Occipital lobe (tissue), 3 donors: ENCODE measurements at places on chromosomes 7 and 10. TPM values are rescaled to one million over a fixed set of nuclear protein-coding genes. Genes with fewer than 3 reads are reported as not detected.
A peak's percentile ranks its signal among the peaks of the same experiment; 100 is the strongest.

ZPBP gene
- 0.47 TPM for total RNA-seq

- no peak for DNase-seq
These were observed 184.7 kb downstream of the EBF3 start for GRCh38 chr10:129779126-129780111.

DNA sequence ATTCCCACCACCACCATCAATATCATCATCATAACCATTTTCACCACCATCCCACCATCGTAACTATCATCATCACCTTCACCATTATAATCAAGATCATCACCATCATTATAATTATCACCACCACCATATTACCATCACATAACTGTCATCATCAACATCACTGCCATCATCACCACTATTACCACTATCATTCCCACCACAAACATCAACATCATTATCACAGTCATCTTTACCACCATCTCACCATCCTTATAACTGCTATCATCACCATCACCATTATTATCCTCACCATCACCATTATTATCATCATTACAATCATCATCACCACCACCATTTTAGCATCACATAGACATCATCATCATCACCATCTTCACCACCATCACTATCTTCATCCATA is 167.1 kb upstream of the ZMIZ1 start:
- DNase-seq = no peak

DNA sequence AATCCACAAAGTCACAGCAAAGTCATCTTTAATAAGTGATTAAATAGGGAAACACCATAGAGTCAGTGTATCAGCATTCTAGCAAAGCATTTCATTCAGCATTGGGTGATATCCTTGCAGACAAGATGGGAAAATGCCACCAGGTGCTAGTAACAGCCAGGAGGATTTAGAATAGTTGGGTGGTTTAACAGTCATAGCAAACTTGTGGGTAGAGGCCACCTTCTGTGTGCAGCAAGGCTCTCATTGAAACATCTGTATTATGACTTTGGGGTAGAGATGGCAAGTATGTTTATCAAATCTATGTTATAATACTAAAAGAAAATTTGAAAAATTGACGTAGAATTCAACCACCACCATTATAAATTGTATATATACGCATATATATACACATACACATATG is 26.4 kb upstream of the ADO start:
- DNase-seq = no peak

SPOCK2 gene
- 25.1 TPM for total RNA-seq

DNA sequence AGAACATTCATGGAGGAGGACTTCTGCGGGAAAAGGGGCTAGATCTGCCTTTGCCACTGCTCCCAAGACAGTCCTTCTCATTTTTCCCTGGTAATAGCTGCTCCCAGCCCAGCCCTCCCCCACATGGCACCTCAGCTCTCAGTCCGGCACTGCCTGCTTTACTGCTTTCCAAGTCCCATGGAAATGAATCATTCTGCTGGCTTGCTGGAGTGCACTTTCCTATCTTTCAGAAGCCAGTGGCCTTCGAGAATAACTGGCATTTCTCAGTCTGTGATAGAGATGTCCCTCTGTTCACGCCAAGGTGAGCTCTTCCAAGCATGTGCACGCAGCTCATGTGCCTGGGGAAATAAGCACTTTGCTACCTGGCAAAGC is 61.4 kb downstream of the SYPL1 start:
- peak; percentile 51 for DNase-seq

DNA sequence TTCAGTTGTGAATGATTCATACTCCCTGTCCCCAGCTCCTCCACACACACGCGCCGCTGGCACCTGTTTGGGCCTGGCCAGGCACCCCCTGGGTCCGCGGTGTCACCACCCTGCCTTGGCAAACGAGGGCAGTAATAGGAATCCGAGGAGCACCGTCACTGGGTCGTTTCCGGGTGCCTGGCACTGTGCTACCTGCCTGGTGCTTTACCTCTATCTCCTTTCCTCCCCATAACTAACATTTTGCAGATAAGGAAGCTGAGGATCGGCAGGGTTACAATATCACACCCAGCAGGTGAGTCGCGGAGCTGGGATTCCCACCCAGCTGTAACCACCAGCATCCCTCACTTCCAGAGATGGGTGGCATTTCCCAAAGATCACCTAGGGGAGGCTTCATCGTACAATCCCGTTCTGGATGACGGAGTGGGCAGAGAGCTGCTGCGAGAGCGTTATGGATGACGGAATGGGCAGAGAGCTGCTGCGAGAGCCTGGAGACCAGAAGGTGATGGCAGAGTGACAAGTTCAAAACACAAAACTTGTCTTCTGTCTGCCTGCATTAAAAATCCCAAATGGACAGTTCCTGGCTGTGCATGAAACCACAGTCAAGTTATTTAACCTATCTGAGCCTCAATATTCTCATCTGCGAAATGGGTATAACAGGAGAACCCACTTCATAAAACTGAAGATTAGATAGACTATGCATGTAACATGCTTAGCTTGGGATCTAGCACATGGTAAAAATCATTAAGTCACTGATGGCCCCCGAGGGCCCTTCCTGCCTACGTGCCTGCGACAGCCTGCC is 1.1 kb upstream of the HSPA12A start:
- no peak for DNase-seq

GRCh38 chr10:76017733-76018433 is 586.5 kb downstream of the LRMDA start:
- DNase-seq = no peak

AKR1D1 gene
- total RNA-seq = not detected

MOGAT3 gene
- total RNA-seq = not detected

DNA sequence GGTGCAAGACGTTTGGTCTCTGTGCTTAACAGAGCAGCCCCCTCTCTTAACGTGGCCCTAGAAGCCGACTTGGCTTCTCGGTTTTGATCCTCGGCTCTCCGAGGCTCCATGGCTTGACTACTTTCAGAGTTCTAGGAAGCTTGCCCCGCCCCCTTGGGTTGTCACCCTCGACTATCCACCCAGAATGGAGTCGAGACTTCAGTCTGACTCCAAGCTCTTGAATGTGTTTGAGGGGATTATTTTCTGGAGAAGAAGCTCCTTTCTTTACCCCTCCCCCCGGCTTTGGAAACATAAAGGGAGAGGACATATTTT is 448 bp downstream of the SEC24C start:
- no peak for DNase-seq

DNA sequence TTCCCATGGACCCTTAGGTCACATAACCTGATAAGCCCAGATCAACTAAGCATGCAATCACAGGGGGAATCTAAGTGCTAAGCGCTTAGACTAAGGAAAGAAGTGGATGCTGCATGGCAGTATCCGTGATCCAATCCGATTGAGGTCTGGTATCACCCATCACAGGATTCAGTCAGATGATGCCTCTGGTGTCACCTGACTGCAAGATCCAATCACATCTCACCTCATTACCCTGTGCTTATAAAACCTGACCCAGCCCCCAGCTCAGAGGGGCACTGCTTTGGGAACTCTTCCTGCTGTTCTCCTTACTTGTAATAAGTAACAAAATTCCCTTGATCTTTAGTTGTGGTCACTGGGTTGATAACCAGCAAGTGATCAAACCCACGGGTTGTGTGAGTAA is 84.7 kb upstream of the TMEM168 start:
- DNase-seq = no peak

DNAH11 gene
- 1.1 TPM for total RNA-seq

- no peak for DNase-seq
These were observed 746.5 kb downstream of the AUTS2 start for GRCh38 chr7:70344726-70345125.

DNA sequence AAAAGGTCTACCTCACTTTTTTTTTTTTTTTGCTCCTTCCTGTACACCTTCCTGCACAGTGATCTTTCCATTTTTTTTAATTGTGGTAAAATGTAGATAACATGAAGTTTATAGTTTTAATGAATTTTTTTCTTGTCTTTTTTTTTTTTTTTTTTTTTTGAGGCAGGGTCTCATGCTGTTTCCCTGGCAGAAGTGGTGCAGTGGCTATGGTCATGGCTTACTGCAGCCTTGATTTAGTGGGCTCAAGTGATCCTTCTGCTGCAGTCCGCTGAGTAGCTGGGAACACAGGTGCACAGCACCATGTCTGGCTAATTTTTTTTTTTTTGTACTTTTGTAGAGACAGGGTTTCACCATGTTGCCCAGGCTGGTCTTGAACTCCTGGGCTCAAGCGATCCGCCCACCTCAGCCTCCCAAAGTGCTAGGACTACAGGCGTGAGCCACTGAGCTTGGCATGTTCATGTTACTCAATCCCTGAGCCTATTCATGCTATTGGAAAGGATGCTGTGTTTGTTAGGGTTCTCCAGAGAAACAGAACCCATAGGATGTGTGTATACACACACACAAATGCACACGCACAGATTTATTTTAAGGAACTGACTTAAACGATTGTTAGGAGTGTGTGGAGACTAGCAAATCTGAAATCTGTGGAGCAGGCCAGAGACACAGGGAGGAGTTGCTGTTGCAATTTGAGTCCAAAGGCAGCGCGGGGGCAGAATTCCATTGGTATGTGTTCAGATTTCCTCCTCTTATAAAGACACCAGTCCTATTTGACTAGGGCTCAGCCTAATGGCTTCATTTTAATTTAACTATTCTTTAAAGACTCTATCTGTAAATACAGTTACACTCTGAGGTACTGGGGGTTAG is 29.1 kb downstream of the GALNT11 start:
- DNase-seq = no peak

DNA sequence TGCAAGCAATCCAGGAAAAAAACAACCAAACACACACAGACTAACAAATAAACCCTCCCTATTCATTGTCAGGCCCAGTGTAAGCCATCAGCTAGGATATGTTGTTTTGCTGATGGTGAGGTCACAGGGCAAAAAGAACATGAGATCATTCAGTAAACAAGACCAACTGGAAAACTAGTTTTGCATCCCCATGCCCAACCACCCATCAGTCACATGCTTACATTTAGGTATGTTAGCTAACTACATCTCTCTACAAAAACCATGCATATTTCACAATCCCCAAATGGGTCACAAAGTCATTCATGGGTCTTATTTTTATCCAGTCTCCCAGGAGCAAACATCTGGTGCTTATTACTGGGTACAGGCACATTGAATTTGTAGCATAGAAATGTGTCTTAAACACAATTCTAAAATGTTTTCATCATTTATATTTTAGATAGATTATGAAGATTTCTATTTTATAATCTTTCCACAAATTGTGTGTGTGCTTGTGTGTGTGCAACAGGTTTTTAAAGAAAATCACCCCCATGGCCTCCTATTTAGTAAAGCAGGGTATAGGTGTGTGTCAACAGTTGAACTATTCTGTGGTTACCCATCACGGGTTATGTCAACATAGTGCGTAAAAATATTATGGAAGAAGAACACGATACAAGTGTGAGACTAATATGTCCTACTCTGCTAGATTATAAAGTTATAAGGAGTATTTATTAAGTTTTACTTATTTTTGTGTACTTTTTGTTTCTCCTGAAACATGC is 103.8 kb upstream of the AKR1E2 start:
- no peak for DNase-seq

DNA sequence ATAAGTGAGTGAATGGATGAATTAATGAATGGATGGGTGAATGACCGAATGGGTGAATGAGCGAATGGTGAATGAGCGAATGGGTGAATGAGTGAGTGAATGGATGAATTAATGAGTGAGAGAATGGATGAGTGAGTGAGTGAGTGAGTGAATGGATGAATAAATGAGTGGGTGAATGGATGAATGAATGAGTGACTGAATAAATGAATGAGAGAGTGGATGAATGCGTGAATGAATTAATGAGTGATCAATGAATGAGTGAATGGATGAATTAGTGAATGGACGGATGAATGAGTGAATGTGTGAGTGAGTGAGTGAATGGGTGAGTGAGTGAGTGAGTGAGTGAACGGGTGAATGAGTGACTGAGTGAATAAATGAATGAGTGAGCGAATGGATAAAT is 49.5 kb upstream of the HMX3 start:
- DNase-seq = no peak

GRCh38 chr10:114118514-114118913 is 55.5 kb downstream of the CCDC186 start:
- no peak for DNase-seq

- no peak for DNase-seq
These were observed 77.0 kb downstream of the ARL4A start for GRCh38 chr7:12764458-12764891.

C7orf57 gene
- 0.78 TPM for total RNA-seq

DNA sequence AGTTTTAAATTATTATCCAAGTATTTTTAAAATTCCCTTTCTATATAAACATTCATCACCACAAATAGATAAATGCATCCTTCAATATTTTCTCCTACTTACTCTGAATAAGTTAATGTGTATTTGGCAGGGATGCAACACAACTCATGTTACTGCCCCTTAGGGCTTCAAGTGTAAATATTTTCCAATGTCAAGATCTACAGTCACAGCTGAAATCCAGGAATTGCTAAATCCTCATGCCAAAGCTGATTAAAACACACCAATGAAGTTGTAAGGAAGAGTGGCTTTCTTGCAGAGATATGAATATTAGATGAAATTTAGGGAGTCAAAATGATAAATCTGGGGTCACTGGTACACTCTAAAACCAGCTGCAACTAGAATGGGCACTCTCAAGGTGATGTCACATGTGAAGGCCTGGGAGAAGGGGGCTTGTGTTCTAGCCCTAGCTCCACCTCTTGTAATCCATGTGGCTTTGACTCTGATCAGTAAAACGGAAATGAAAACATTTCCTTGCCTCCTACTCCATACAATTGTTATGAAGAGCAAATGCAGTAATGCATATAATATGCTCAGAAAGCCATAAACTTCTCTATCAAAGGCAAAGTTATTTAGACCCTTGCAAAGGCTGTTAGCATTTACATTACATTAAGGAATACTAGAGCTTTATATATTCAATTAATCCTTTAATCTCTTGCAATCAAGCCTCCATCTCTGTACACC is 228.1 kb upstream of the NFE2L3 start:
- no peak for DNase-seq

- no peak for DNase-seq
These were observed 32.7 kb downstream of the VWA2 start for GRCh38 chr10:114271779-114272167.

DNA sequence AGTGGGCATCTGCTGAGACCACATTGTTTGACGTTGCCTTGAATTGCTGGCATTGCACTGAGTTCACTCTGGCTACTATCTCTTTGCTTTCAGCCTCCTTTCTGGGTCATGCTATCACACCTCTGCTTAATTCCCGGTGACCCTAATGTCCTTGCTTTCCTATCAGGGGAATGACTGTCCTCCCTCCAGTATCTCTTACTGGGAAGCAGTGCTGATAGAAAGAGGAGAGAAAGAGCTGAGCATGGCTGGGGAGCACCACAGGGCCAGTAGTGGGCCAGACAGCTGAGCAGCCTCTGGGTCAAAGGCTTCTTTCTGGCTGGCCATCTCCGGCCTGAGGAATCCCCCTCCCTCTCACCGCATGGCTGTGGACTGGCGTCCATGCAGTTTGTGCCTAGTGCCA is 428.7 kb downstream of the INHBA start:
- DNase-seq = no peak

DNA sequence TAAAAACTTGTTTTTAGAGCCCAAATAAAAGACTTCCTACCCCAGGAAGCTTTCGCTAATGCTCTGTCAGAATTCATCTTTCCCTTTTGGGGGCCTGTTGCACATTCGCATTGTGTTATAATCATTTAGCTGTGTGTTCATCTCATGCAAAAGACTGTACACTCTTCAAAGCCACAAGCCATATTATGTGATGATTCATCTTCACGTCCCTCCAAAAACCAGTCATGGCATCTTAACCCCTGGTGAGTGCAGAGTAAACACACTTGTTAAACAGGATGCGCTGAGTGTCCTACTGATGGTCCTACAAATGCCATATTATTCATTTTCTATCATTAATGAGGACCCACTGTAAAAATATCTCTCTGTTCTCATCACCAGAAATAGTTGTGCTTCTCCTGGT is 235.4 kb downstream of the KIAA1217 start:
- no peak for DNase-seq
